ENCODE measurements at places on chromosomes 16 and 17.
A peak's percentile ranks its signal among the peaks of the same experiment; 100 is the strongest.

- no peak for DNase-seq
Measured at GRCh38 chr17:49588312-49588711, 12.6 kb downstream of the NXPH3 start.

- no peak for DNase-seq
Measured at GRCh38 chr17:17469996-17470395, 6.8 kb upstream of the MED9 start.

DNA sequence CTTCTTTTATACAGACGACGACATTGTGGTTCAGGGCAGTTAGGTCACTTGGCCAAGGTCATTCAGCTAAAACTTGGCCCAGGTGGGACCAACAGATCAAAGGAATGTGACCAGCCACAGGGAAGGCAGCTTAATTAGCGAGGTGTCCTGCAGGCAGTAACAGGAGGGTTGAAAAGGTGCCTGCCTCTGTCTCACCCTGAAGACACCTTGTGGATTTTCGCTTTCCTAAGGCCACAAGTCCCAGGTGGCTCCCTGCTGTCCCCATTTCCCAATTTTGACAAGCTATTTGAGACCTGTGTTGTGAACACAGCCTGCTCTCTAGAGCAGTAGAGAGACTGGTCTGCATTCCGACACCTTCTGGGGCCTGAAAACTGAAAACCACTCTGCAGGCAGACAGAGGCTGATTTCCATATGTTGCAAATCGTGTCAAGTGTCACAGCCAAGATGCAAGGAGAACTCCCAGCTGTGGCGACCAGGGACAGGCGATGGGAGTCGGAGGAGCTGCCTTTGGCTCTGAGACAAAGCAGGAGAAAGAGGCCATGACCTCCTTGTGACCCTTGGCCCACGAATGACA, 593.1 kb upstream of the CDH5 start:
- DNase-seq: peak; percentile 9

- DNase-seq: peak; percentile 63
Measured at GRCh38 chr17:45247429-45248131, 14.3 kb downstream of the SPATA32 start.

GRCh38 chr17:43609613-43610385, 51.9 kb downstream of the MEOX1 start:
- no peak for DNase-seq

DNA sequence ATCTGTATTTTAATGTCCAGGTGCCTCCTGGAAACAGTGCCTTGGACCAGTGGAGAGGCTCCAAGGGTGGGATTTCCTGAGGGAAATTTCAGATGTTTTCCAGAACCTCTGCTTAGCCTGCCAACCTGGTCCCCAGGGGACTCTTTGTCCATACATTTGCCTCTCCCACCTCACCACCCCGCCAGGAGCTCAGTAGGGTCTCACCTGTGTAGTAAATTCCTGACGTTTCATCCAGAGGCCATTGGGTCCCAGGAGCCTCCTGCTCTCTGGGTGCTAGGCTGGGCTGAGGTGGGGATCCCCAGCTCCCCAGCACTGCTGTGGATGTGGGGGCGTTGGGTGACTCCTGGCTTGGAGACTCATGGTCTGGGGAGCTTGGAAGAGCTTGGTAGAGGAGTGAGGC, 2.7 kb downstream of the NLRP1 start:
- DNase-seq: no peak

GRCh38 chr16:52113533-52114183, 433.3 kb downstream of the TOX3 start:
- no peak for DNase-seq

GRCh38 chr16:4116325-4117249, at the start of gene ADCY9:
ADCY9 (minus strand) TSS chr16:4116442; CDS start chr16:4115442, 1,000 bp downstream.
- peak; percentile 72 for DNase-seq

- DNase-seq: peak; percentile 81
Measured at GRCh38 chr17:74361230-74362068, at the start of gene BTBD17. BTBD17 (minus strand) TSS chr17:74361868; CDS start chr17:74361819, 49 bp downstream.

DNA sequence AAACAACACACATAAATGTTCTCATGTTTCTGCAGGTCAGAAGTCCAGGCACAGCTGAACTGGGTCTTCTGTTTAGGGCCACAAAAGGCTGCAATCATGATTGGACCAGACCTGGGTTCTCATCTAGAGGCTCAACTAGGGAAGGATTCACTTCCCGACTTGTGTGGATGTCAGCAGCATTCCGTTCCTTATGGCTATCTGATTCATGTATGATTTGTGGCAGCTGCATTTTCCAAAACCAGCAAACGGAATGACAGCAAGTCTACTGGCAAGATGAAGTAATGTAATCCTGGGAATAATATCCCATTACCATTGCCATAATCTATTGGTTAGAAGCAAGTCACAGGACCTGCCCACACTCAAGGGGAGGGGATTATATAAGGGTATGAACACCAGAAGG, 22.1 kb downstream of the CEP112 start:
- no peak for DNase-seq

- DNase-seq: no peak
Measured at GRCh38 chr16:57147381-57148221, 38.2 kb downstream of the PSME3IP1 start.

GRCh38 chr16:68083239-68083781, 1.9 kb upstream of the NFATC3 start:
- no peak for DNase-seq

DNA sequence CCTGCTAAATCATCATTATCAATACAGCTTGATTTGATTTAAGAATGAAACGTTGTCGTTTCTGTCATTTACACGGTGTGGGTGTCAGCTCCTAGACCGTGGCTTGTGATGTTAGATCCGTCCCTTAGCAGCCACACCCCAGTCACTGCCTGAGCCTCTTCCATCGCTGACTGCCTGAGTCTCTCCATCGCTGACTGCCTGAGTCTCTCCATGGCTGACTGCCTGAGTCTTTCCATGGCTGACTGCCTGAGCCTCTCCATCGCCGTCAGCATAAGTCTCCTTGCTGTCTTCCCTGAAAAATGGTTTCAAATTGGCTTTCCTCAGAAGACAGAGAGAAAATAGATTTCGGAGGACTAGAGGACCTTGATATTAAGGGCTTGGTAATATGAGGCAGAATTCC, 53.8 kb upstream of the CMIP start:
- DNase-seq: no peak

DNA sequence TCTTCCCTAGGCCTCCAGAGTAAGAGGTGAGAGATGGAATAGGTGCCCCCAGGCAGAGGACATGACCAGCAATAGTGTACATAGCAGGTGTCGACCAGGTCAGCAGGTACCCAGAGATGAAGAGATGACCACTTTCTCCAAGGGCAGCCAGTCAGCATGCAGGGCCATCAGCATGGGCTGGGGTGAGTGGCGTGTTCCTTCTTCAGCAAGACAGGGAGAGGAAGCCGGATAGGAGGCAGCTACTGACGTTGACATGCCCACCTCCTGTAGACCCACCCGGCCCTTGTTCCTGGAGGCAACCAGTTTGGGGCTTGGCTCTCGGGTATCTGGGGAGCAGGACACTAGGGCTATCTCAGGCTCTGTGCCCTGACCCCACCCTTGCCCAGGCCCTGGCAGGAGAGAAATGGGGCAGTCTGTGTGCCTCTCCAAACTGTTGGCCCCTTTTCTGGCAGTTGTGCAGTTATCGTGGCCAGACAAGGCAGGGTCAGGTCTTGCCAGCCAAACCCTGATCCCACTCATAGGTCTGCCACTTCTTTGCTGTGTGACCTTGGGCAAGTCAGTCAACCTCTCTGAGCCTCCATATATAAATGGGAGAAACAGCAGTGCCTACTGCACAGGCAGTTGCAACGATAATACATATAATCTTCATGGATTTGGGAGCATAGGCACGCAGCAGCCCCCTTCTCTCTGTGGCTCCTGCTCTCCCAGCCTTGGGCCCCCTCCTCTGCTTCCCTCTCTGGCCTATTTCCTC, 1.4 kb upstream of the NDRG4 start:
- DNase-seq: no peak

GRCh38 chr16:88346680-88347505, 35.9 kb upstream of the ZNF469 start:
- no peak for DNase-seq

- DNase-seq: no peak
Measured at GRCh38 chr17:4008441-4009185, 44.4 kb upstream of the ATP2A3 start.

- no peak for DNase-seq
Measured at GRCh38 chr16:28189245-28189644, 22.5 kb downstream of the XPO6 start.

DNA sequence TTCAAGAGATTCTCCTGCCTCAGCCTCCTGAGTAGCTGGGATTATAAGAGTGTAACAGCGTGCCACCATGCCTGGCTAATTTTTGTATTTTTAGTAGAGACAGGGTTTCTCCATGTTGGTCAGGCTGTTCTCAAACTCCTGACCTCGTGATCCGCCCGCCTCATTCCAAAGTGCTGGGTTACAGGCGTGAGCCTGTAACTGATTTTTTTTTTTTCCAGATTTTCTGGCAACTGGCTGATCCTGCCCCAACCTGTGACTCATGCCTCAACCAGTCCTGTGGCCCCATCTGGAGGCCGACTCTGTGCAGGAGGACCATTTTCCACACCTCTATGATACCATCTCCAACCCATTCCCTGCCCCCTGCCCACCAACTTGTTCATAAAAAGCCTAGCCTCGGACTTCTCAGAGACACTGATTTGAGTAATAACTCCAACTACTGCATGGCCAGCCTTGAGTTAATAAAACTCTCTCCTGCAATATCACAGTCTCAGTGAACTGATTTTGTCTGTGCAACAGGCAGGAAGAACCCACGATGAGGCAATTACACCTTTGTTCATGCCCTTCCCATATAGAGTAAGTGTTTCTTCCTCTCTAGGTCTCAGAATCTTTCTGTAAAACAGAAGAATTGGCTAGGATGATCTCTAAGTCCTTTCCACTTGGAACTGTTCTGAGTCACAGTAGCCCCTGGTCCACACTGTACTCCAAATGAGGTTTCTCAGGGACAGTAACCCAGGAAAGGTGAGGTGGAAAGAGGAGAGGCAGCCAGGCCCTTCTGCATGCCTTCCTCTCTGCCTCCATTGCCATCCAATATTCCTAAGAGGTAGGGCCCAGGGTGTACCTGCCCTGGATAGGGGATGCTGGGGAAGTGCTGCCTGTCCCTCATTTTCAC, 8.8 kb upstream of the CNOT1 start:
- DNase-seq: no peak

DNA sequence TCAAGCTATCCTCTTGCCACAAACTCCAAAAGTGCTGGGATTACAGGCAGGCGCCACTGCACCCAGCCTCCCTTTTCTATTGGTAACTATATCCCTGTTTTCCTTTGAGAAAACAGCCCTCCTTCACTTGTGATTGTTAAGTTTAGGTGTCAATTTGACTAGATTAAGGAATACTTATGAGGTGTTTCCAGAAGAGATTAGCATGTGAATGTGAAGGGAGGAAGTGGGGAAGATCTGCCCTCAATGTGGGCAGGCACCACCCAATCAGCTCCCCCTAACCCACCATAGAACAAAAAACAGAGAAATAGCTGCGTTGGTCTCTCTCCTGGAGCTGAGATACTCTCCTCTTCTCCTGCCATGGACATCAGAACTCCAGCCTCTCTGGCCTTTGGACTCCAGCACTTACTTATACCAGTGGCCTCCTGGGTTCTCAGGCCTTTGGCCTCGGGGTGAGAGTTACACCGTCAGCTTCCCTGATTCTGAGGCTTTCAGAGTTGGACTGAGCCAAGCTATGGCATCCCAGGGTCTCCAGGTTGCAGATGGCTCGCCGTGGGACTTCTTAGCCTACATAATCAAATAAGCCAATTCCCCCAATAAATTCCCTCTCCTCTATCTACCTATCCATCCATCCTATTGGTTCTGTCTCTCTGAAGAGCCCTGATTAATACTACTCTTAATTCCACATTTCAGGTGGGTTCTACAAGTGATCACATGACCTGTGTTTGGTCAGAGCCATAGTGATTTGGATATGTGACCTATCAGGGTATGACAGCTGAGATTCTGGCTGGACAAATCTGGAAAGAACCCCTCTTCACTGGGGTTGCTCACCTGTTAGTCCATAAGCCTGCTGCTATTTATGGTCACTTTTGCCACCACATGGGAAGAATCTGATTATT, 12.0 kb upstream of the STAT3 start:
- DNase-seq: no peak

- no peak for DNase-seq
Measured at GRCh38 chr17:792277-792676, 10.1 kb downstream of the MRM3 start.

- no peak for DNase-seq
Measured at GRCh38 chr17:81428948-81429774, 33.9 kb downstream of the BAHCC1 start.

DNA sequence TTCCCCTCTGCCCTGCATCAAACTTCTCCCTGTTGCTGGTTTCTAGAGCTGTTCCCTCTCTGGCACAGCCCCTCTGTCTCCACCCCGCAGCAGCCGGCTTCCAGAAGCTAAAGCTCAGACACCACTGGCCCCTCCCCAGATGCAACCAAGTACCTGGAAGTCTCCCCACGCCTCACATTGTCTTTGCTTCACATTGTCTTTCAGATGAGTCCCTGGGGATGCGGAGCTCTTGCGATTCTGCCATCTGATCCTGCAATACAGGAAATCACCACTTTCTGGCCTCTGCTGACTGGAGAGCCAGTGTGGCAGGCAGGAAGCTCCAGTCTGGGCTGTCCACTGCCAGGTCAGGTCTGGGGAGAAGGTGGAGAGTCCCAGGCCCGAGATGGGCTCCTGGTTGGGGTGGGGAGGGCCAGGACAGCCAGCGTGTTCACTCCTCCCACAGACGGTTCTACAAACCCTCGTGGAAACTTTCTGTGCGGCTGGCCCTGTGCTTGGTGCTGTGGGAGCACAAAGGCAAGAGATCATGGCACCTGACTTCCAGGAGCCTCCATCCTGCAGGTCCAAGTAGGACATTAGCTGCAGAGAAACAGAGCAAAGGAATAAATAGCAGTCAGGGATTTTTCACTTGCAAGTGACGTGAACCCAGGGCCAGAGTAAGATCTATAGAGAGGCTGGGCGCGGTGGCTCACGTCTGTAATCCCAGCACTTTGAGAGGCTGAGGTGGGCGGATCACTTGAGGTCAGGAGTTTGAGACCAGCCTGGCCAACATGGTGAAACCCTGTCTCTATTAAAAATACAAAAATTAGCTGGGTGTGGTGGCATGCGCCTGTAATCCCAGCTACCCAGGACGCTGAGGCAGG, 47.9 kb upstream of the MAP3K14 start:
- no peak for DNase-seq

GRCh38 chr17:77370586-77370985, 229.8 kb downstream of the SEC14L1 start:
- DNase-seq: no peak

DNA sequence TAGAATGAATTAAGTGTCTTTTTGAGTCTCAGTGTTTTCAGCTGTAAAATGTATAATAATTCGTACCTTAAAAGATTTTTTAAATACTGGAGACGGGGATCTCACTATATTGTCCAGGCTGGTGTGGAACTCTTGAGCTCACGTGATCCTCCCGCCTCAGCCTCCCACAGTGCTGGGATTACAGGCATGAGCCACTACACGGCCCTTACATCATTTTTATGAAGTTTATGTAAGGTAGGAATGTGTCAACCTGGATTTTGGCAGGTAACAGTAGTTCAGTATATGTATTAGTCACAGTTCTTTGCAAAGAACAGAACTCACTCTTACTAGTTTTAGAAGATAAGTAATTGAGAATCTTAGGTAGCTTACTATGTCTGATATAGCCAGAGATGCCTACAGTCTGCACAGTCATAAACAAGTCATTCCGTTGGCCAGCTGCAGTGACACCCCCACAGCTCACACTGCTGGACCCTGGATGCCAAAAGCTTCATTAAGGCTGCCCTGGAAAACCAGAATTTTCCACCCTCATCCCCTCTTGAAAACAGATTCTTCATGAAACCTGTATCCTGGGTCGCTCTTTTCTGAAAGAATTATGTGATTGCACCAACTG, 583 bp upstream of the COX6A2 start:
- no peak for DNase-seq

GRCh38 chr16:77657016-77657415, 65.3 kb upstream of the NUDT7 start:
- DNase-seq: no peak

- DNase-seq: peak; percentile 18
Measured at GRCh38 chr17:48215583-48216139, 108.1 kb downstream of the SNX11 start.

Measured in neural crest cell (in vitro differentiated cells).